ENCODE measurements at places on chromosomes 12 and 14.

DNA sequence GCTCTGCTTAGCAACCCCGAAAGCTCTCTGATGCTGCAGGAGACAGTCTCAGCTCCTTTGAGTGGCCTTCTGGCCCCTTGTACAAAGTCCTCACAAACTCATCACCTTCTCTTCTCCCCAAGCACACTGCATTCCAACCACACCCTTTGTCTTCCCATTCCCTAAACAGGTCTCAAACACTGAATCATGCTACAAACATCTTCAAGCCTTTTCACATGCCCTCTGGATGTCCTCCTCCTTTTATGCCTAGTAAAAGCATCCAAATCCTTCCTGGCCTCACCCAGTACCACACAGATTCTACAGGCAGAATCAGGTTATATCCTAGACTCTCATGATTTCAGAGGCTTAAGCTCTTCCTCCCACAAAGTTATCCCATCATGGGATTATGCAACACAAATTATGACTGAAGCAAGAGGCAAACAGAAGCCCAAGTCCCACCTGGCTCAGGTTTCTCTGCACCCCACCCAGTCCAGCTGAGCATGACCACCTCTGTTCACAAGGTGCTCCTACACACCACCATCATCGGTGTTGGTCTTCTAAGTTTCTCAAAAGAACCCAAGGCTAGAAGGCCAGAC lies 61.4 kb upstream of the PCED1B start:
- H3K4me1 ChIP-seq = peaks cover 9% of the 10 kb centered on the region
- H3K27me3 ChIP-seq = no peaks in the 10 kb centered on the region
- no peak for DNase-seq
- H3K27ac ChIP-seq = no peak overlapping the region
- no peak overlapping the region for H3K4me3 ChIP-seq

DNA sequence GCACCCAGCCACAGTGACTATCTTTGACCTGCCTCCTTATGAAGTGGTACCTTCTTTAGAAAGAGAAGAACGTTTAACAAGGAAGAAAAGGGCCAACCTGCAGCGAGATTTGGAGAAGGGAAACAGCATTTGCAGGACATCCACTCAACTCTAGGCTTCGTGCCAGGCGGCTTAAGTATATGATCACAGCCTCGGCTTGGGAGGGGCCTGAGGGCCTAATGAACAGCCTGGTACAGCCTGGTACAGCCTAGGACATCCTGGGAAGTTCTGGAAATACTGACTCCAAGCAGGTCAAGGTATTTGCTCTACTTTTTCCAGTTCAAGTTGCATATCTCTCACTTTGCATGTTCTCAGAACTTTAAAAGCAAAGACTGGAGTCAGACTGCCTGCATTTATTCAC lies 16.1 kb downstream of the HCAR2 start:
- H3K36me3 ChIP-seq = no peaks in the 10 kb centered on the region
- no peak overlapping the region for H3K4me3 ChIP-seq
- H3K27ac ChIP-seq = no peak overlapping the region
- no peaks in the 10 kb centered on the region for H3K27me3 ChIP-seq
- DNase-seq = no peak

GRCh38 chr12:83613586-83614110 lies 926.9 kb downstream of the TMTC2 start:
- H3K27me3 ChIP-seq = no peaks in the 10 kb centered on the region
- H3K4me1 ChIP-seq = no peaks in the 10 kb centered on the region
- H3K4me3 ChIP-seq = no peak overlapping the region

DNA sequence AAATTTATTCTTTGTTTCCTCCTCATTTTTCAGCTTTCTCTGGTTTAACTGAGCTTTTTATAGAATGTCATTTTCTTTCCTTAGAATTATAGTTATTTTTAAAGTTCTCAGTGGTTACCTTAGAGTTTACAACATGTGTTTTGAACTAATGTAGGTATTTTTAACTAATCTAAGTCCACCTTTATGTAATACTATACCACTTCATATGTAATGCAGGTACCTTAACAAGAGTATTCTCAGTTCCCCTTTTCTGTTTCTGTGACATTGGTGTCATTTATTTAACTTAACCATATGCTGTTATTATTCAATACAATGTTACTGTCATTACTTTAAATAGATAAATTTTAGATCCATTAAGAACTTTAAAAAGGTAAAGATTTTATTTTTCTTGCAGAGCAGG lies 30.3 kb upstream of the KCNC2 start:
- no peaks in the 10 kb centered on the region for H3K4me1 ChIP-seq
- H3K36me3 ChIP-seq = no peaks in the 10 kb centered on the region
- no peak overlapping the region for H3K27ac ChIP-seq
- no peak for DNase-seq
- no peaks in the 10 kb centered on the region for H3K27me3 ChIP-seq

GRCh38 chr14:33610121-33610520 lies 340.8 kb downstream of the EGLN3 start:
- no peaks in the 10 kb centered on the region for H3K27me3 ChIP-seq
- H3K27ac ChIP-seq = no peak overlapping the region
- H3K4me3 ChIP-seq = no peak overlapping the region

DNA sequence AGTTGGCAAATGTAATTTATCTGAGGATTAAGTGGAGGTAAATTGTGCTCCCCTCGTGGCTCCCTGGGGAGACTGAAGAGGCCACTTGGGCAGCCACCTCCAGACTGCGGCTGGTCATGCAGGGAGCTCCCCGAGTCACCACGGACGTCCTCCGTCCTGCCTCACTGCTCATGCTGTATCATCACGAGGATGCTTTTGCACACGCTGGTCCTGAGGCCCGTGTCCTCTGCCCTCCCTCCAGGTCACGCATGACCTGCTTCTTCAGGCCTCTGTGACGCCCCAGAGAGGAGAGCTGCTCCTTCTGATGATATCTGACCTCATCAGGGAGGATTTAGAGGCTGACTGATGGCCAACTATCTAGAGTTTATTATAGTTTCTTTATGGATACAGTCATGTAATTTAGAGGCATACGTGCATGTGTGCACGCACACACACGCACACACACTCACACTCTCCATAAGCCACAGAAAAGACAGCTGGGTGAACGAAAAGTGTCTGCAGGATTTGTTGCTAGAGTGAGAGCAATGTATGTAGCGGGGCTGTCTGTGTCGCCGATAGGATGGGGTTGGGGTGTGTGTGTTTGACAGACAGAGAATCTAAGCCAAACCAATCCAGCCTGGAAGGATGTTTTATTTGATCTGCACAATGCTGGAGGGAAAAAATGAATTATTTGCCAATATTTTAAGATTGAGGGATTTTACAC lies 160.0 kb downstream of the ADGRD1 start:
- H3K4me1 ChIP-seq = peaks cover 4% of the 10 kb centered on the region
- no peak overlapping the region for H3K4me3 ChIP-seq
- peaks cover 13% of the 10 kb centered on the region for H3K27me3 ChIP-seq
- H3K27ac ChIP-seq = peak overlapping the region; percentile 25
- no peak for DNase-seq
- H3K36me3 ChIP-seq = no peaks in the 10 kb centered on the region

DNA sequence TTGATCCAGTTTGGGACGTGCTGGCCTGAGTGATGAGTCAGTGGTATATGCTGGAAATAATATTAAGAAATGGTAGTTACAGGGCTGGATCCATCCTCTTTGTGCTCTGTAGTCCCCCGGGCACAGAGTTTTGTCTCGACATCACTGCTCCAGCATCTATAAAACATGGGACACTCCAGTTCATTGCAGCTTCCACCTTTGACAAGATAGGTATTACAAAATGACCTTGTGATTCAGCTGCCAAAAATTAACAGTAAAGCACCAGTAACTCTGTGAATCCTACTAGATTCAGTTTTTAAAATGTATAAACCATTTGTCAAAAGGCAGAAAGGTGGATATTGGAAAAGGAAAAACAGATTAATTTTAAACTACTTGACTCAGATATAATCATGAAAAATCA lies 14.6 kb upstream of the GNG2 start:
- no peaks in the 10 kb centered on the region for H3K27me3 ChIP-seq
- no peak for DNase-seq
- peak overlapping the region; percentile 15 for H3K4me3 ChIP-seq
- H3K36me3 ChIP-seq = peaks cover 17% of the 10 kb centered on the region
- H3K27ac ChIP-seq = peak overlapping the region; percentile 79

- no peak overlapping the region for H3K4me3 ChIP-seq
- no peak overlapping the region for H3K27ac ChIP-seq
- H3K4me1 ChIP-seq = no peaks in the 10 kb centered on the region
- peaks cover 38% of the 10 kb centered on the region for H3K27me3 ChIP-seq
- DNase-seq = no peak
Measured at GRCh38 chr14:76514213-76514998, 138.5 kb downstream of the ESRRB start.

GRCh38 chr12:54141431-54142113 lies 47.2 kb downstream of the SMUG1 start:
- H3K4me1 ChIP-seq = no peaks in the 10 kb centered on the region
- H3K36me3 ChIP-seq = peaks cover 5% of the 10 kb centered on the region
- H3K27me3 ChIP-seq = peaks cover 72% of the 10 kb centered on the region
- H3K27ac ChIP-seq = no peak overlapping the region
- H3K4me3 ChIP-seq = no peak overlapping the region

GRCh38 chr12:32272465-32272864 lies 126.9 kb upstream of the FGD4 start:
- peak overlapping the region; percentile 95 for H3K27ac ChIP-seq
- H3K4me1 ChIP-seq = peaks cover 28% of the 10 kb centered on the region
- peak overlapping the region; percentile 65 for H3K4me3 ChIP-seq
- no peaks in the 10 kb centered on the region for H3K27me3 ChIP-seq
- peak; percentile 4 for DNase-seq
- H3K36me3 ChIP-seq = peaks cover 9% of the 10 kb centered on the region

- no peaks in the 10 kb centered on the region for H3K27me3 ChIP-seq
- no peaks in the 10 kb centered on the region for H3K36me3 ChIP-seq
- no peak overlapping the region for H3K27ac ChIP-seq
Measured at GRCh38 chr12:74424778-74425177, 112.9 kb upstream of the ATXN7L3B start.

- DNase-seq = no peak
- no peak overlapping the region for H3K27ac ChIP-seq
- peaks cover 6% of the 10 kb centered on the region for H3K27me3 ChIP-seq
- H3K4me3 ChIP-seq = no peak overlapping the region
Measured at GRCh38 chr14:75626863-75627262, 33.8 kb downstream of the ERG28 start.

- peaks cover 22% of the 10 kb centered on the region for H3K27me3 ChIP-seq
- H3K36me3 ChIP-seq = peaks cover 13% of the 10 kb centered on the region
- peaks cover 16% of the 10 kb centered on the region for H3K4me1 ChIP-seq
- H3K4me3 ChIP-seq = peak within 1 kb of the TSS; percentile 96
Measured at GRCh38 chr12:113422030-113422885, at the start of gene SDSL. SDSL (plus strand) TSS chr12:113422380; CDS start chr12:113427983, 5,603 bp downstream.

DNA sequence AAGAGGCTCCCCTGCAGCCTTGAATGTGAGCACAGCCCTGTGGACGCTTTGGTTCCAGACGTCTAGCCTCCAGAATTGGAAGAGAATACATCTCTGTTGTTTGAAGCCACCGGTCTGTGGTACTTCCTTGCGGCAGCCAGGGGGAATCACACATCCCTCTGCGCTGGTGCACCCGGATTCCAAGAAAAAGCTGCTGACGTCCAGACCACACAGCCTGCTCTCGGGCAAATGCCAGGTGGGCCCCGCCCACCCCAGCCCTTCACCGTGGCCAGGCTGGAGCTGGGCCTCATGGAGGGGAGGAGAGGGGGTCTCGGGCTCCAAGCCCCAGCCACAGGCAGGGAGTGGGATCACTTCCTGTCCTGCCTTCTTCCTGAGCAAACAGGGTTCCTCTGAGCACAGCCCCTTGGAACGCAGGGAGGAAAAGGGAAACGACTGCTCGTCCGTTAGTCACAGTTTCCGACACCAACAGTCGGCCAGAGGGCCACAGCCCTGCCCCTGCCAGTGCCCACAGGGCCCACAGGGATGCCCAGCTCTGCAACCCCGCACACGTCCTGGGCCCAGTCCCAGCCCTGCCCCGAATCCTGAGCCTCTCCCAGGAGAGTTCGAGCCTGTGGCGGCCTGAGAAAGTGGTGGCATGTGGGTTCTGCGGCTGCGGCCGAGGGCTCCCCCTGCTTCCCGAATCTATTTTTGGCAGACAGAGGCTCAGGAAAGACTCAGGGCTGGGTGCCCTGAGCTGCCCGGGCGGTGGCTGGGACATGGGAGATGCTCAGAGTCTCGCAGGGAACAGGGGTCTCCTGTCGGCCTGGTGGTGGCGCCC lies 85.3 kb downstream of the RFLNA start:
- H3K27ac ChIP-seq = peak overlapping the region; percentile 67
- DNase-seq = no peak
- no peaks in the 10 kb centered on the region for H3K27me3 ChIP-seq
- H3K4me1 ChIP-seq = peaks cover 27% of the 10 kb centered on the region

DNA sequence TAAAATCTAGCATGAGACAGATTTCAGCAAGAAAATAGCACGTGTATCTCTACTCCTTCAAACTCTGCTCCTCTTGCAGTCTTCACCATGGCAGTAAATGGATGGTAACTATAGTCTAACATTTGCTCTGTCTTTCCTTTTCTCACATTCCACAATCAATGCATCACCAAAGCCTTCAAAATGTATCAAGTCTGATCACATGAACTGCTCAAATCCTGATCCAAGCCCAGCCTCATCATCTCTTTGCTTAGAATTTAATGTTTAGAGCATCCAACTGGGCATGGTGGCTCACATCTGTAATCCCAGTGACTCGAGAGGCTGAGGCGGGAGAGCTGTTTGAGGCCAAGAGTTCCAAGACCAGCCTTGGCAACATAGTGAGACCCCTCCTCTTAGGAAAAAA lies 45.9 kb downstream of the CDK17 start:
- H3K36me3 ChIP-seq = peaks cover 3% of the 10 kb centered on the region
- peak overlapping the region; percentile 56 for H3K27ac ChIP-seq

DNA sequence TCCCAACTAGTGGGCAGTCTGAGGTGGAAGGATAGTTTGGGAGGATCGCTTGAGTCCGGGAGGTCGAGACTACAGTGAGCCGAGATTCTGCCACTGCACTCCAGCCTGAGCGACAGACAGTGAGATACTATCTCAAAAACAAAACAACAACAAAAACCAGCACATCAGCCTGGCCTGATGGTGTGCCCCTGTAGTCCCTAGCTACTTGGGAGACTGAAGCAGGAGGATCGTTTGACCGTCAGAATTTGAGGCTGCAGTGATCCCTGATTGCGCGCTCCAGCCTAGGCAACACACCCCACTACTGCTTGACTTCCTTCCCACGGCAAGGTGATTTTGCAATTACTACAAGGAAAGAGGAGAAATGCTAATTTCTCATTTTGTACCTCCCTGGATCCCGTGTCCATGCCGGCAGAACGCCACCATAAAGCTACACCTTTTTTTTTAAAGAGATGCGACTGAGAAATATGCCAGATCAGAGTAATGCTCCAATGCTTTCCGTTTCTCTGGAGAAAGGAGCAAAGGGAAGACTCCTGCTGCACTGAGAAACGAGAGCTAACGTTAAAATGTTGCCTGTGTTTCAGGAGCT lies 672 bp upstream of the SCFD1 start:
- DNase-seq = no peak
- H3K4me3 ChIP-seq = peak overlapping the region; percentile 92
- no peaks in the 10 kb centered on the region for H3K27me3 ChIP-seq
- peak overlapping the region; percentile 95 for H3K27ac ChIP-seq
- H3K4me1 ChIP-seq = peaks cover 23% of the 10 kb centered on the region

- DNase-seq = no peak
- H3K4me1 ChIP-seq = peaks cover 6% of the 10 kb centered on the region
- peak overlapping the region; percentile 10 for H3K4me3 ChIP-seq
- H3K36me3 ChIP-seq = peaks cover 36% of the 10 kb centered on the region
- H3K27me3 ChIP-seq = no peaks in the 10 kb centered on the region
- no peak overlapping the region for H3K27ac ChIP-seq
Measured at GRCh38 chr14:23512156-23512555, 39.4 kb downstream of the ZFHX2 start.

- peaks cover 4% of the 10 kb centered on the region for H3K4me1 ChIP-seq
- no peaks in the 10 kb centered on the region for H3K36me3 ChIP-seq
- no peak overlapping the region for H3K27ac ChIP-seq
- no peak for DNase-seq
- H3K27me3 ChIP-seq = no peaks in the 10 kb centered on the region
Measured at GRCh38 chr14:94638339-94638738, 26.1 kb downstream of the SERPINA3 start.
